ENCODE measurements at places on chromosomes 16 and 17.
A peak's percentile ranks its signal among the peaks of the same experiment; 100 is the strongest.

DNA sequence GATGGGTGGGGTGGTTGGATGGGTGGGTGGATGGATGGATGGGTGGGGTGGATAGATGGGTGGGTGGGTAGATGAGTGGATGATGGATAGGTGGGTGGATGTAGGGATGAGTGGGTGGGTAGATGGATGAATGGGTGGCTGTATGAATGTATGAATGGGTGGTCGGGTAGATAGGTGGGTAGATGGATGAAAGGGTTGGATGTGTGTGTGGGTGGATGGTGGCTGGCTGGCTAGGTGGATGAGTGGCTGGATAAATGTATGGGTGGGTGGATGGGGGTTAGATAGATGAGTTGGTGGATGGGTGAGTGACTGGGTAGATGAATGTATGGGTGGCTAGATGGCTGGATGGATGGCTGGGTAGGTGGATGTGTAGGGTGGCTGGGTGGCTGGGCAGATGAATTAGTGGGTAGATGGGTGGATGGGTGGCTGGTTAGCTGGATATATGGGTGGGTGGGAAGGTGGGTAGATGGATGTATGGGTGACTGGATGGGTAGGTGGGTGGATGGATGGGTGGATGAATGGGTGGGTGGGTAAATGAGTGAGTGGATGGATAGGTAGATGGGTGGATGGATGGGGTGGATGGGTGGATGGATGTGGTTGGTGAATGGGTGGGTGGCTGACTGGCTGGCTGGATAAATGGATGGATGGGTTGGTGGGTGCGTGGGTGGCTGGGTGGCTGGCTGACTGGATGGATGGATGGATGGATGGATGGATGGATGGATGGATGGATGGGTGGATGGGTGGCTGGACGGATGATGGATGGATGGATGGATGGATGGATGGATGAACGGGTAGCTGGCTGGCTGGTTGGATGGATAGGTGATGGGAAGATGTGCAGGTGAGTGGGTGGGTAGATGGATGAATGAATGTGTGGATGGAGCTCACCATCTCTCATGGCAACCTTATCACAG, 18.9 kb upstream of the GOSR2 start:
- DNase-seq: no peak

DNA sequence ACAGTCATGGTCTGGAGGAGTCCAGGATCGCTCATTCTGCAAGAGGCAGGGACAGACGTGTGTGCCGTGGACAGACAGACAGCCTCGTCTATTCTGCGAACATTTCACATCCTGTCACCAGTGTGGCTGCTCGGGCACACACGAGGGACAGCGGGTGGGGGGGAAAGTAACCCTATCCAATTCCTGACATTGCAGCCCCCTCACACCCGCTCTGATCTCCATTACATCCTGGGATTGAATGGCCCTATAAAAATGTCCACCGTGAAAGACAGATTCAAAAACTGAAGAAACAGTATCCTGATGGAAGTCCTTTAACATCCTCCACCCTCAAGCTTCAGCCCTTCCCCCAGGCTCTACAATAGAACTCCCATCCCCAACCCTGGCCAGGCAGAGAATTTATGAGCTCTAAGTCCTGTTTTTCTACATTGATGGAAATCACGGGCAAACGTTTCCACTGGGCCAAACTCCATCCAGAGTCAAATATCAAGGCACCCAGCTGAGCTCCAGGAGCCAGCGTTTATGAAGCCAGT, 39.4 kb downstream of the HS3ST3A1 start:
- no peak for DNase-seq

DNA sequence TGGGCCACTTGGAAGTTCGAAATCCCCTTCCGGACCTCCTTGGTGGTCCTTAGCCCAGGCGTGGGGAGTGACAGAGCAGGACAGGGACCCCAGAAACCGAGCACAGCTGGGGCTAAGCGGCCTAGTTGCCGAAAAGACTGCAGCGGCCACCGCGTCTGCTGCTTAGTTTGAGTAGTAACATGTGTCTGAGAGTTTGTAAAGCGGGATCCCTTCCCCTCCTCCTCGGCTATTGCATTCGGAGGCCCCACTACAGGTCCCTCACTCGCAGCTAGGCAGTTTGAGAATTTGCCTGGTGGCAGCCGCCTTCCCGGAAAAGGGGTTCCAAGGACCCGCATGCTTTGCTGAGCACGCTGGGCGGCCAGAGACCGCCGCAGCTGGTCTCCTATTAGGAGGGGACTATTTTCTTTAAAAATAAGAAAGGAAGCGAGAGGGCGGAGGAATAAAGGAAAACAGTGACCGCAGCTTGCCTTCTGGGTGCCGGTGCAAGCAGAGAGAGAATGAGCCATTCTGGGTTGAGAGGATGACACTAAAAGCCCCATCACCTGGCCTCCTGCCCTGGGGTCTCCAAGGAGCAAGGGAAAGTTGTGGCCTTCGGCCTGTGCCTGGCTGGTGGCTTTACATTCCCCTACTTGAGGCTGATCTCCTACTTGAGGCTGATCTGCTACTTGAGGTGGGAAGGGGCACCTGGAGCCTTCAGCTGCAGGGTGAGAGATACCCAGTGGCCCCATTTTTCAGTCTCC, 1.1 kb upstream of the HOXB5 start:
- no peak for DNase-seq

DNA sequence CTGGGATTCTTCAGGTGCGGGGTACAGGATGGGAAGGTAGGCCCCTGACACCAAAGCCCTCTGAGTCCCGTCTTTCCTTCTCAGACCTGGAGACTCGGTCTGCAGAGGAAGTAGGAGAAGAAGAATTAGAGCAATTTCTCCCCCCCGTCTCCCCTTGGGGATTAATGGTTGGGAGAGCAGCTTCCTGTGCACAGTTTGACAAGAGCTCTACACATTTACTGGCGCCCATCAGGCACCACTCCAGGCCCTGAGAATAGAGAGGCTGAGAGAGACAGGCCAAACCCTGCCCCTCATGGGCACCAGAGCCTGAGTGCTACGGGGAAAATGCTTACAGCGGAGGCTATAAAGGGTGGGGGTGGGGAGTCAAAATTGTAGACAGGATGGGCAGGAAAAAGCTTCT, 3.5 kb upstream of the C16orf74 start:
- DNase-seq: peak; percentile 83

DNA sequence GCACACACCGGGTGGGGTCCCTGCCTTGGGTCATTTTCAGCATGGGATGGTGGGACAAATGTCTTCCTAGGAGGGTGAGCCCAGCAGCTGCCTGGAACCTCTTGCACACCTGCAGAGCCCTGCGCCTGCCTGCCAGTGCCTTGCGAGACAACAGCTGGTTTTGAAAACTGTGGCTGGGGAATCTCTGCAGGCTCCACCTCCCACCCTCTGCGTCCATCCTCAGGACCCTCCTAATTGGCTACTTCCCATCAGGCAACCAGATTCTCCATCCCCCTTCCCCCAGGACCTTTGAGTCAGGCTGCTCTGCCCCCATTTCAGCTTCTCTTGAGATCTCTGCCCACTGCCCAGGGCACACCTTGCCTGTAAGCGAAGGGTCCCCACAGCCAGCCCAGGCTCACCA, 26.6 kb downstream of the PEMT start:
- no peak for DNase-seq

DNA sequence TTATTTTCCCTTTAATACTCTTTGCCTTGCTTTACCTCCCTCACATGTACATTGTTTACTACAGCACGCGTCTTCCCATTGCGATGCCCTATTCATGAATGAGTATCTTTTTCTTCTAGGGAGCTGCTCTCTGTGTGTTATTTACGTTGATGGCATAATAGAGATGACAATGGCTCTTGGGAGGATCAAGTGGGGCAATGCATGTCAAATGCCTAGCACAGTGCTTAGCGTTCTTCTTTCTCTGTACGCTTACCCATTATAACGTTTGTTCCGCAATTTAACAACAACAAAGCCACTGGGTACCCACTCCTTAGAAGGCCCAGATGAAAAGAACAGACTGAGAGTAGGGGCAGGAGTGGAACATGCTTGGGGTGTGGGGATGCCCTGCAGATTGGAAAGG, 271.6 kb upstream of the TNRC6C start:
- DNase-seq: no peak

All from NCI-H1436 (cell line).